ENCODE measurements at places on chromosomes 5 and 9.

GRCh38 chr5:174376056-174376455, 330.6 kb downstream of the NSG2 start:
- DNase-seq, result no peak

DNA sequence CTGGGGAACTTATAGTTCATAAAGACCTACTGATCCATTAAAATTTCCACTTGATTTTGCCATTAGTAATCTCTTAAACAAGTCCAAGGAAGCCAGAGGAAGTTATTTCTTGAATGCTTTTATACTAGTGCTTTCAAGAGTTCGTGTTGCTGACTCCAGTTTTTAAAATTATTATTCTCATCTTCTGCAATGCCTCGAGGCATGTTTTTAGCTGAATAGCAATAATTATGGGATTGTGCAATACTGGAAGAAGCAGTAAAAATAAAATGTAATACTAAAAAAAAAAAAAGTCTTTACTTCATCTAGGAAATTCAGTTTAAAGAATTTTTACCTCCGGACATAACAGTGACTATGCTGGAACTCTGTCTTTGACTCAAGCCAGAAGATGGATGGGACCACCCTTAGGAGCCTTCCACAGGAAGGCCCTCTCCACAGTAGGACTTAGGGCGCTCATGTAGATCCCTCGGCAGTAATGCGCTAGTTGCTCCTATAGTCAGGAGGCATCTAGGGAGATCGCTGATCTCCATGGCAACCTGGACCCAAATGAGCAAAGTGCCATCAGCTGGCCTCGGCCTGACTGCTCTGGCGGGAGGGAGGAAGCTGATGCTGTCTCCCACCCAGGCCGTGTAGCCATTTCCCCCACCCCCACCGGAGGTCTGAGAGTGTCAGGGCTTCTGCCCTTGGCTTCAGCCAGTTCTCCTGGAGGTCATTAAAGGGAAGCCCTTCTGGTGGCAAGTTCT, 56.7 kb downstream of the DAPK1 start:
- no peak for DNase-seq

GRCh38 chr9:132769906-132770769, 99.9 kb downstream of the GTF3C4 start:
- peak; percentile 69 for DNase-seq

DNA sequence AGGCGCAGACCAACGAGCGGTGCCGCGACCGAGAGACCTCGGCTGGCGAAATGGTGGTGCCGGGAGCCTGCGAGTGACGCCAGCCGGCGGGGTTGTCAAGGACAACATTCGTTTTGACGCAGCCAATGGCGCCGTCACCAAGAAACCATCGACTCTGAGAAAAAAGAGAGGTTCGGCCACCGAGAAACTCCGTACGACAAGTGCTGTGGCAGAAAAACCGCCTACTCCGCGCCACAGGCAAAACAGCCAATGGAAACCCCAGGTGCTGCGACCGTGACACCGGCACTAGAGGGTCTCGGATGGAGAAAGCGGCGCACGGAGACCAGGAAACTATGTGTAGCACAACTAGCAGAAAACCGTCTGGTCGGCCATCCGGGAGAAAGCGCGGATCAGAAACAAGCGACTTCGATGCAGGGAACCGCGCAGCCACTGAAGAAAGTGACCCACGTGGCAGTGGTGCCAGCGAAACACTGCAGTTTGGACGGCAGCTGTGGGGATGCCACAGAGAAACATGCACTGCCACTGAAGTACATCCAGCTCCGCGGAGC, 88.8 kb downstream of the ANXA2R start:
- peak; percentile 68 for DNase-seq

- DNase-seq, result peak; percentile 23
Observed at GRCh38 chr5:75169516-75169915, 67.2 kb downstream of the ANKRD31 start.

DNA sequence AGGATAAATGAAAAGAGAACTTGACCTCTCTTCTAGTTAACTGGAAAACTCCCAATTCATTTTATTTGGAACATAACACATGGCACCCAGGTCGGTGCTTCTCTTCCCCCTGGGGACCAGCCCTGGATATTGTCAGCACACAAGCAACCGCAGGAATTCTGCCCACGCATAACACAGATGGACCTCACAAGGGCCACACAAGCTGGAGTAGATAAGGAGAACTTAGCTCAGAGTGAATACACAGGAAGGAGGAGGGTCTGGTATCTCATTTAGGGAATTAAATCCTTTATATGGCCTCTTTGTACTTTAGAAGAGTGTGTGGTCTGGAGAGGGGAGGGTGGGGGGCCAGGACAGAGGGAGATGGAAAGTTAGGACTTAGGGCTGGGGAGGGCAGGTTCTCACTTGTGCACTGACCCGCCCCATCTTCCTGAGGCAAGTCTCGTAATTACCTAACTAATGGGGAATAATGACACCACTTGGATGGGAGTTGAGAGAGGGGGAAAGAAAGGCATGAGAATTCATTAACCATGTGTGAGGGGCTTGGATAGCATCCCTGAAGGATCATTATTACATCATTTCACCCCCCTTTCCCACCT, 341.2 kb upstream of the WWC1 start:
- peak; percentile 97 for DNase-seq
